ENCODE measurements at places on chromosomes 3 and 15.

DNA sequence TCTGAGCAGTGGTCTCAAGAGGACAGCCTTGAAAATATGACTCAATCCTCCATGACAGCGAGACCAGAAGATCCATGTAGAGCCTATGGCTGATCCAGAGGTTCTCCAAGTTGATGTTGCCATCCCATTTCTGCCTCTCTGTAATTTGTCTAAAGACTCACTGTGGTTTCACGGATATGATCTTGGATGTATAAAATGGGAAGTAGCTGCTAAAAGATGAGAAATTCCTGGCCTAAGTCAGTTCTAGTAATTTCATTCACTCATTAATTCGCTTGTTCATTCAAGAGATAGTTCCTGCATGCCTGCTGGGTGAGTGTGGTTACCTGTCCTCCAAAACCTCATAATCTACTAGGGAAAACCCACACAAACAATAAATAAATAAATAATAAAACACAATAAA lies 145.9 kb downstream of the TNIK start:
- DNase-seq, result no peak

DNA sequence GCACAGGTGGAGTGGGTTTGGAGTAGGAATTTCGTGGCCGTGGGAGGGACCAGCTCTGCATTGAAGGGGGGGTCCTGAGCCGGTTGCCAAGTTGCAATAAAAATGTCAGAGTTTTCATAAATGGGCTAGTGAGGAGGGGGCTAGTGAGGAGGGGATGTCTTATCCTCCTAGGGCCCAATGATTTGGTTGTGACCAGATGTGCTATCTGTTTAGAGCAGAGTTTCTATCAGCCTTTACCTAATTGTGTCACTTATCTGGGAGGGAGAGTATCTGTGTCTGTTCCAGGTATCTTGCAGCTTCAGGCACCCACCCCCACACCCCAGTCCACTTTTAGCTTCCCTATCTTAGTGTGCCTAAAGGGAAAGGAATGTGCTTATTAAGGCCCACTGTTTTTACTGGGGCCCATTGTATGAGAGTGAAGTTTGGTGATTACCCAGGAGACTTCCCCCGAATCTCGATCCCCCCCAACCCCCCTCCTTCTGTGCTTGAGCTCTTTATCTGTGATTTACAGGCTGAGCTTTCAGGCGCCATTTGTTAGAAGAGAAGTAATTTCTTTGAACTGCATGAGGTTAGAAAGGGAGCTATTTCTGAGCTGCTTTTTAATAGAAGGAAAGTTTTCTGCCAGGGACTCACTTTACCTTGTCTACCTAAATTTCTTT lies 42.6 kb downstream of the PPCDC start:
- no peak for DNase-seq

- no peak for DNase-seq
These were observed 121.9 kb upstream of the PDZRN3 start for GRCh38 chr3:73746623-73747022.

DNA sequence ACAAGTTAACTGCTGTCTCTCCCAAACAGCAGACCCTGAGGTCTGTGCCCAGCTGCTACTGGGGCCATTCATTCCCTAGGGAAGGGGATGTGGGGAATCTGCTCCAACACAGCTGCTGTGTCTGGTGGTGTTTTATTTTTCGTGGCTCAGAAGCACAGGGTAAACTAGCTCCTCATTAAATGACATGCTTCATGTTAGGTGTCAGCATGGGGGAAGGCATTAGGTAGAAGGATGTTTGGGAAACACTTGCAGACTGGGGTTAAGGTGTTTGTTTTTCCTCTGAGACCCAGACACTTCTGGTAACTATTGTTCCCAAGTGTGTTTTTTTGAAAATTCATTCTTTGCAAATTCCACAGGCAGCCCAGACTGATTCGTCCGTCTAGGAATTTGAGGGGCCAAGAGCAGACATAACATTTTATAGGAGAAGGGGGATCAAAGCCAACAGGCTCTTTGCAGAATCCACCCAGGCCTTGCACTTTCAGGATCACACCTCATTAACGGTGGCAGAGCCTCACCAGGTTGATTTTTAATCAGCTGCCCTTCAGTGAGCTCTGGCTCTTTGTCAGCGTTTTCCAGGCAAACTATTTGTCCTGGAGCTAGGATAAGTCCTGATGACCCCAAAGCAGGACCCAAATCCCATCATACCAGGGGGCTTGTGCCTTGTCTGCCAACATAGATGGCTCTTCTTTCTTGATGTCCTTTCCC lies 65.4 kb upstream of the ITGA11 start:
- no peak for DNase-seq

DNA sequence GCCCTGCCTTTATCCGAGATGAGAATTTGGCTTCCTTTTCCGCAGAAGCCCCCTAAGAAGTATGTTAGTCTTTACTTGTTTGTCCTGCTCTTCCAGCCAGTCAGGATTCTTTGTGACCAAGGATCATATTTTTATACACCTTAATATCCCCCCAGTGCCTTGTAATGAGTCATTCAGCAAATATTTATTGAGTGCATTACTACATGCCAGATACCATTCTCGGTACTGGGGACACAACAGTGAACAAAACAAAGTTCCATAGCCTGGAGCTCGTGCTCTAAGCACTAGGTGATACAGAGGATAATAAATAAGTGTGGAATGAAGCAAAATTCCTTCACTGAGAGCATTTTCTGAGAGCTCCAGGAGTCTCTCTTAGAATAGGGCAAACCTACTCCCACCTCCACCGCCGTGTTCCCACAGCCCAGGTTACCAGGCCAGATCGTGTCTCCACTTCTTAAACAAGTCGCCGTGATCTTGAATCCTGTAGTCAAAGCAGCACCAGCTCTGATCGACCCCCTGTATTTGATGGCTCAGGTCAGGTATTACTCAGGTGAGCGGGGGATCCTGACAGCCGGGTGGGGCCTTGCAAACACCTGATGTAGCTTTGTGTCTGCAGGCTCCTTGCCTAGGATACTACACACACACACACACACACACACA lies 18.5 kb downstream of the TTC21A start:
- DNase-seq, result no peak

- no peak for DNase-seq
These were observed 49.1 kb downstream of the ZDHHC3 start for GRCh38 chr3:44926921-44927320.

- DNase-seq, result no peak
These were observed 43.4 kb downstream of the APBA2 start for GRCh38 chr15:28929200-28929599.

GRCh38 chr3:195893516-195893915 lies 14.8 kb downstream of the TNK2 start:
- DNase-seq, result no peak

DNA sequence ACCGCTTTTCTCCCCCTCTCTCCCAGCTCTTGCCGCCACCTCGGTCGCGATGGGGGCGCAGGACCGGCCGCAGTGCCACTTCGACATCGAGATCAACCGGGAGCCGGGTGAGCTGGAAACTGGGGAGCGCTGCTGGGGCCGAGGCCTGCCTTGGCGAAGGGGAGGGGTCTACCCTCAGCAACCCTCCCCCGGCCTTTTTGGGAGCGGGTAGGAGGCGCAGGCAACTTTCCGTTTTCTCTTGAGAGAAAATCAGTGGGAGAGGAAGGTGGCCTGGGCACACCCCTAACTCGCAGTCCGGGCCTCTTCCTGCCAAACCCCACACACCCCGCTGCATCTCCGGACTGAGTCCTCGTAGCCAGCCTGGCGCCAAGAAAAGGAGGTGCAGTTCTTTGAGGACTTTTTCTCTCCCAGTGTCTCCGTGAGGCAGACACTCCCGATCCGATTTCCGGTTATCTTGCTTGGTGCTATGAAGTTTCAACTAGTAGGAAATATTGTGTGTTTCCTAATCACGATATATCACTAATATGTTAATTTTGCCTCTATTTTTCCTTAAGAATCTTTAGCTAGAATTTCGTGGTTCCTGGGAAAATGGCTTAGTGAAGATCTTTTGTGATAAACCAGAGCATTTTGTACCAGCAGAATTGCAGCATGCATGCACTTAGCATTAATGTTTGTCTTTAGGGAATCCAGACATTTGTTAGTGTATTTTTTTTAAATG lies 631 bp downstream of the NKTR start:
- peak; percentile 45 for DNase-seq

DNA sequence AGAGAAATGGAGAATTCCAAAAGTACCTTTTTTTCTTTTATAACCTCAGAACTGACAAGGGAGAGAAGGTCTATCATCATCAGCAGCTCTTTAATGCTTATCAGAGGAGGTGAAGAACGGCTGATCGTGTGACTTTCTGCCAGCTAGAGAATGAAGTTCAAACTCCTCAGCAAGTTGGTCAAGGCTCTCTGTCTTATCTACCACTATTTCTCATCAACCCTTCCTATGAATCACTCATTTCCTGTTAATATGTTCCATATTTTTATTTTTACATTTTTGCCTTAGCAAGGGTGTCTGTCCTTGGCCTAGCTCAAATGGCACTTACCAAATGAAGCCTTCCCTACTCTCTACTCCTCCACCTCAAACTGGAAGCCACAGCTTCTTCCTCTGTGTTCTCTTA lies 73.1 kb upstream of the TSPAN3 start:
- DNase-seq, result no peak

Measured in stimulated activated CD4-positive, alpha-beta T cell treated with anti-CD3 and anti-CD28 coated beads, Interleukin-2, amount 100 ng/mL, for 48 hours (primary cell).